ENCODE measurements at places on chromosomes 12 and 14.

DNA sequence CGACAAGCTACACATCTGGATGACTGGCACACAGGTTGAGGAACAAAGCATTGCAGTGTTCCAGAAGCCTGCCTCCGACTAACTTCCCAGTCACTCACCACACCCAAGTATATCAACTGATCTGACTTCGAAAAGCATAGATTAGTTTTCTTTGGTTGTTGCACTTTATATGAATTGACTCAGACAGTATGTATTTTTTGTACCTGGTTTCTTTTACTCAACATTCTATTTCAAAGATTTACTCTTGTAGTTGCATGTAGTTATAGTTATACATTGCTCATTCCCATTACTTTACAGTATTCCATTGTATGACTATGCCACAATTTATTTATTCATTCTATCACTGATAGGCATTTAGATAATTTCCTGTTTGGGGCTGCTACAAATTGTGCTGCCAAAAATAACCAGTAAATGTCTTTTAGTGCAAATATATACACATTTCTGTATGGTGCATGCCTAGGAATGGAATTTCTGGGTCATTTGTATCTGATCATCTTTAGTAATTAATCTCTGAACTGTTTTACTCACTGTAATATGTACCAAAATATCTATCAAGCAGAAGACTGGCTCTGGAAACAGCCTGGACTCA, 17.8 kb downstream of the PLCZ1 start:
- DNase-seq = no peak

- DNase-seq = no peak
Measured at GRCh38 chr12:44709166-44709565, 166.9 kb downstream of the NELL2 start.

GRCh38 chr12:4145990-4146859, 127.3 kb upstream of the CCND2 start:
- DNase-seq = no peak

DNA sequence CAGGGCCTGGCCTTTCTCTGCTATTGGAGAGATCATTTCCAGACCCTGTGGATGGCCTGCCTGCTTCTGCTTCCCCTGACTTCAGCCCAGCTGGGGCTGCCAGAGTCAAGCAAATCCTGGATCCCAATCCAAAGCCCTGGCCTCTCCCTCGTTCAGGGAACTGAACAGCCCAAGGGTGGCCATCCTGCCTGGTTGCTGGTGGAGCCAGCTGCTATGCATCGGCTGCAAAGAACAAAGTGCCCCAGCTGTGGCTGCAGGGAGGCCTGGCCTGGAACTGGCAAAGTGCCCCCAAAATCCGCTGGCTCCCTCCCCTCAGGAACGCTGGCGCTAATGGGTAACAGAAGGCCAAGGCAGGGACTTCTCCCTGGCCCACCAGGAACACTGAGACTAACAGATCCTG, 56.4 kb downstream of the LRRC74A start:
- no peak for DNase-seq

GRCh38 chr14:59126714-59127436, 61.6 kb upstream of the DAAM1 start:
- DNase-seq = no peak

GRCh38 chr14:34569750-34570149, 30.2 kb upstream of the EAPP start:
- DNase-seq = no peak

GRCh38 chr12:29350080-29350479, 30.9 kb downstream of the ERGIC2 start:
- no peak for DNase-seq

Data from lower leg skin (tissue), 4 donors.